Smooth muscle cell of the umbilical artery (primary cell): ENCODE measurements at places on chromosomes 7 and 10. TPM values are rescaled to one million over a fixed set of nuclear protein-coding genes. Genes with fewer than 3 reads are reported as not detected.

NME8 gene
- not detected in 2 replicates for total RNA-seq

FRA10AC1 gene
- 15.3 and 25.8 TPM in 2 replicates for total RNA-seq

PDZD7 gene
- 1.2 and 1.5 TPM in 2 replicates for total RNA-seq

SLC13A1 gene
- not detected in 2 replicates for total RNA-seq

PRKAR2B gene
- total RNA-seq: 4.7 and 6.8 TPM in 2 replicates

MTERF1 gene
- 9.5 and 13.1 TPM in 2 replicates for total RNA-seq

TNRC18 gene
- 36.8 and 65.2 TPM in 2 replicates for total RNA-seq

OSBPL3 gene
- total RNA-seq: 6.8 and 32.1 TPM in 2 replicates

EPO gene
- not detected in 2 replicates for total RNA-seq

LRIT1 gene
- total RNA-seq: not detected in 2 replicates

ATG9B gene
- total RNA-seq: 1.6 and 2.1 TPM in 2 replicates

PSD gene
- total RNA-seq: 2.4 and 12.2 TPM in 2 replicates

FKBP6 gene
- total RNA-seq: not detected in 2 replicates

AKR1C4 gene
- not detected in 2 replicates for total RNA-seq

SFTPA1 gene
- not detected in 2 replicates for total RNA-seq

PFKFB3 gene
- 53.7 and 111 TPM in 2 replicates for total RNA-seq

AEBP1 gene
- 34.4 and 72.7 TPM in 2 replicates for total RNA-seq

FRMD4A gene
- total RNA-seq: 28.5 and 71.2 TPM in 2 replicates

PAPOLB gene
- 0.05 TPM in 1 of 2 replicates, not detected in the other for total RNA-seq

RAMP3 gene
- not detected in 2 replicates for total RNA-seq

AGAP6 gene
- total RNA-seq: 2.7 and 4.8 TPM in 2 replicates

HOXA9 gene
- total RNA-seq: 8.6 and 13.5 TPM in 2 replicates

CPA4 gene
- 113 and 524 TPM in 2 replicates for total RNA-seq

PHTF2 gene
- 27.6 and 42.4 TPM in 2 replicates for total RNA-seq

ANKRD2 gene
- 0.74 and 0.89 TPM in 2 replicates for total RNA-seq

CALCR gene
- not detected in 2 replicates for total RNA-seq

PPP1R17 gene
- not detected in 2 replicates for total RNA-seq
